Frontal cortex (tissue), 4 donors: ENCODE measurements at places on chromosomes 2 and 18. TPM values are rescaled to one million over a fixed set of nuclear protein-coding genes. Genes with fewer than 3 reads are reported as not detected.

DLX1 gene
- 21.6 TPM for total RNA-seq

EHD3 gene
- total RNA-seq: 7.7 TPM

LANCL1 gene
- 68.1 TPM for total RNA-seq

NDUFB3 gene
- total RNA-seq: 39.1 TPM

NPAS2 gene
- 6.5 TPM for total RNA-seq

HOXD11 gene
- not detected for total RNA-seq

C2orf15 gene
- 4.5 TPM for total RNA-seq

ATP8B1 gene
- 5.7 TPM for total RNA-seq

OXER1 gene
- not detected for total RNA-seq

IL1R1 gene
- 0.41 TPM for total RNA-seq

SIGLEC15 gene
- not detected for total RNA-seq

DSG1 gene
- under 0.01 TPM for total RNA-seq

ZSCAN30 gene
- total RNA-seq: 15.5 TPM

TPO gene
- total RNA-seq: 0.41 TPM

C1GALT1C1L gene
- under 0.01 TPM for total RNA-seq

FRZB gene
- 17.1 TPM for total RNA-seq

RAX gene
- not detected for total RNA-seq

PTPRN gene
- total RNA-seq: 24.5 TPM

APOB gene
- 0.41 TPM for total RNA-seq

NEU2 gene
- total RNA-seq: not detected
